ENCODE measurements at places on chromosomes 1 and 21.

DNA sequence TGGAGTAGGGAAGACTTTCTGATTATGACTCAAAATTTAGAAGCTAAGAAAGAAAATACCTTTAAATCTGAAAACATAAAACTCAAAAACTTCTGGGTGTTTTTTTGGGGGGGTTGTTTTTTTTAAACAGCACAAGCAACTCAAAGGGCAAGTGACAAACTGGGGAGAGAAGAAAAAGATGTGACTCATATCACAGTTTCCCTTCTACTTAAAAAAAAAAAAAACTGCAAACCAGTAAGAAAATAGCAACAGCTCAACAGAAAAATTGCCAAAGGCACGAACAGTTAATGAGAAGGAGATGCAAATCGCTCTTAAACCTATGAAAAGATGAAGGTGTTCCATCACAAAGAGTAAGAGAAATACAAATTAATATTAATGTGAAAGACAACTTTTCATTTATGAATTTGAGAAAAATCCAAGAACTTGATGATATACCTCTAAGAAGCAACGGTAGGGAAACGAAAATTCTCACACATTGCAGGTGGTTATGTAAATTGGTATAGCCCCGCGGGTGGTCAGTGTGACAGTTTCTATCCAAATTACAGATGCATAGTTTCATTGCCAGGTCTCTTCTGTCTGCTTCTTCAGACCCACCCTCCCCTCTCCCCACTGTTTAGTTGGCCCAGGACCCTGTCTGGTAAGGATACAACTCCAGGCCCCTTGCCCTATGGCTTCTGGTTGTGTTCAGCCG lies 9.0 kb downstream of the IFNAR2 start:
- no peak for DNase-seq

- DNase-seq: no peak
Measured at GRCh38 chr21:36156815-36157670, at the start of gene DOP1B. Gene DOP1B (plus strand): TSS chr21:36156824. CDS start chr21:36164734, 7,910 bp downstream.

- DNase-seq: no peak
Measured at GRCh38 chr1:57400048-57400447, 23.8 kb downstream of the DAB1 start.

DNA sequence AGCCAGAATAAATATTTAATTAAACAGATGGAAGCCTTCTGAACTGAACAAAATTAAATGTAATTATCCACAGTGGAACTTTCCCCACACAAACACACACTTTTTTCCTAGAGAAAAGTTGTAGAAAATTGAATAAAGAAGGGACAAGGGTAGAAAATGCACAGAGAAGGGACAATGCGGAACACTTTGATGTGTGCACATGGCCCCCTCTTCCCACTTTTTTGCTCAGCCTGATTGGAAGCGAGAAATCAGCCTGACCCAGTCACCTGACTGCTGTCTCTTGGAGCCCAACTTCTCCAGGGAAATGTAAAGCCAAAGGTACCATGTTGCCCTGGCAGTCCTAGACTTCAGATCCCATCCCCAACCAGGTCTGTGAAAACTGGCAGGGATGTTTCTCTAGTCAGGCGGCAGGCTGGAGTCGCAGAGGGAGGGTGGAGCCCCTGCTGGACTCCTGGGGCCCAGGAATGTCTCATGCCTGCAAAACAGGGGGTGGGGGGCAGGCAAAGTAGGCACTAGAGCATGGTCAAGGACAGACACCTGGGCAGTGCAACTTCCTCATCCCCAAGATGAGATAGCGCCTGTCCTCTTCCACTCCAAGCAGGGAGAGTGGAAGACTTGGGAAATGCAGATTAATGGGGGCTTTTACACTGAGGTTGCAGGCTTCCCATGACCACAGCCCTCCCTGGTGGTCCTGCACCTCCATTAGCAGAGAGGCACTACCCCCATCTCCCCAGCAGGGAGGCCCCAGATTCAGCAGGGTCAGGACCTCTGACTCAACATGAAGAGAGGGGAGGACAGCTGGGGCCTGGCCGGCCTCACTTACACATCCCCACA lies 2.8 kb downstream of the CERS2 start:
- DNase-seq: no peak

DNA sequence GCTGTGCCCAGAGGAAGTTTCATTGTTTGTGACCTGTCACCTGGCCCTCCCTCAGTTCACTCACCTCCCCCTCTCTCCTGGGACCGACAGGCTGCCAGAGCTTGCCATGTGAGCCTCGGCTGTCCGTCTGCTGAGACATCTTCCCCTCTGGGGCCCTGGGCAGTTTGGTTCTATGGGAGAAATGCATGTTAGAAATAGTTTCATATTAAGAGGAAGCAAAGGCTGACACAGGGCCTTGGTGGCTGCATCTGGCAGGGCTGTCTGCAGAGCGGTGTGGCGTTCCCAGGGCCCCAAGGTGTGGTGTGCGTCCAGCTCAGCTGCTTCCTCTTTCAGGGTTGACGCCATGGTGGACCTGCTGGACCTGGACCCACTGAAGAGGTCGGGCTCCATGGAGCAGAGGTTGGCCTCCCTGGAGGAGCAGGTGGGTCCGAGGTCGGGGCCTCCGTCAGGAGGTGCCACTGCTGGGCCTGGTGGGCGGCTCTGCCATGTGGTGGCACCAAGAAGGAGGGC lies 31.9 kb upstream of the LRRC3 start:
- DNase-seq: no peak

- DNase-seq: no peak
Measured at GRCh38 chr1:180909462-180909976, 3.2 kb upstream of the KIAA1614 start.

GRCh38 chr1:204589409-204590038 lies 73.3 kb downstream of the MDM4 start:
- no peak for DNase-seq

GRCh38 chr1:1631782-1632420 lies at the start of gene MMP23B:
Gene MMP23B (plus strand): TSS chr1:1632173. CDS start chr1:1632219, 46 bp downstream.
- no peak for DNase-seq

DNA sequence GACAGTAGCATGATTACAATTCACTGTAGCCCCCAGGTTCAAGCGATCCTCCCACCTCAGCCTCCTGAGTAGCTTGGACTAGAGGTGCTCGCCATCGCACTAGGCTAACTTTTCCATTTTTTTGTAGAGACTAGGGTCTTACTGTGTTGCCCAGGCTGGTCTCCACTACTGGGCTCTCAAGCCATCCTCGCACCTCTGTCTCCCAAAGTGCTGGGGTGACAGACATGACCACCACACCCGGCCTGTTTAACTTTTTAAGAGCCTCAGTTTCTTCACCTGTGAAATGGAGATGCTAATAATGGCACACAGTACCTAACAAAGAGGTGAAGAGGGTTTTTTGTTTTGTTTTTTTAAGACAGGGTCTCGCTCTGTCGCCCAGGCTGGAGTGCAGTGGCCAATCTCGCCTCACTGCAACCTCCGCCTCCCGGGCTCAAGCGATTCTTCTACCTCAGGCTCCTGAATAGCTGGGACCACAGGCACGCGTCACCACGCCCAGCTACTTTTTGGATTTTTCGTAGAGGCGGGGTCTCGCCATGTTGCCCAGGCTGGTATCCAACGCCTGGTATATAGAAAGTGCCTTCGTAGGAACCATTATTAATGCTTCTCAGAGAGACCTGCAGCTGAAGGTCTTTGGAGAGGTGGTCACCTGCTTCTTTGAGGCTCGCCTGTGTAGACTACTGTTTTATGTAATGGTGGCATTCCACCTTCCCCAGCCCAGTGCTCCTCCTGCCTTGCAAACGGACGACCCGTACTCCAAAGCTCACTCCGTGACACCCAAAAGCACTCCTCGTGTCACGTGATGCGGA lies 567 bp downstream of the PMVK start:
- no peak for DNase-seq

GRCh38 chr21:34930971-34931370 lies 118.1 kb downstream of the RUNX1 start:
- DNase-seq: peak; percentile 89

GRCh38 chr21:44337449-44337848 lies 1.7 kb downstream of the CFAP410 start:
- DNase-seq: no peak

DNA sequence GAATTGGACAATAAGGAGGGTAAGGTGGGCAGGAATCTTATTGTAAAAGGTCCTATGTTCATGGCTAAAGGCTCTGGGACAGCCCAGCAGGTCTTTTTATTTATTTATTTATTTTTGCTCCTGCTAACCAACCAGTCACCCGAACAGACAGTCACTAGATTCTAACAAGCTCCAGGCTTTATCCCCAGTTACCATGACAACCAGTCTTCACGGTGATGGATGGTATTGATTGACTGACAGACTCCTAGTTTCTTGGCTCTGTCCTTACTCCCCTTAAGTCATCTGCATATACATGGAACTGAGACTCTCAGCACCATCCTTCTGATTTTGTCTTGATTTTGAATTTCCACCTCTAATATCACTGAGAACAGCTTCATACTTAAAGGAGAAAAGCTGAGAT lies 44.3 kb downstream of the C8A start:
- no peak for DNase-seq

DNA sequence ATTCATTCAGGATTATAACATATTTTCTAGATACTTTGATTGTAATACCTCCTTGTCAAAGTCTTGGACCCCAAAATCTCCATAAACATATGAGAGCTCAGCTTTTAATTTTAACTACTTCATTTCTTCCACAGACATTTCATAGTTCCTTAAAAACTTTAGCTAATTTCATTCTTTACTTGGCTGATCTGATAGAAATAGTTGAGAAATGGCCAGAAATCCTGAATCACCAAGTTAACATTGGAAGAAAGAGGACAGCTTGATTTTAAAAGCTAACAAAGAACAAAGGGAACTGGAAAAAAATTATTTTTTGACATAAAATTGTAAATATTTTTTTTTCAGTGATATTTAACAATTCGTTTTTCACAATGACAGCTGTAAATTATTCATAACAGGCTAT lies 216.5 kb downstream of the NTNG1 start:
- DNase-seq: no peak

DNA sequence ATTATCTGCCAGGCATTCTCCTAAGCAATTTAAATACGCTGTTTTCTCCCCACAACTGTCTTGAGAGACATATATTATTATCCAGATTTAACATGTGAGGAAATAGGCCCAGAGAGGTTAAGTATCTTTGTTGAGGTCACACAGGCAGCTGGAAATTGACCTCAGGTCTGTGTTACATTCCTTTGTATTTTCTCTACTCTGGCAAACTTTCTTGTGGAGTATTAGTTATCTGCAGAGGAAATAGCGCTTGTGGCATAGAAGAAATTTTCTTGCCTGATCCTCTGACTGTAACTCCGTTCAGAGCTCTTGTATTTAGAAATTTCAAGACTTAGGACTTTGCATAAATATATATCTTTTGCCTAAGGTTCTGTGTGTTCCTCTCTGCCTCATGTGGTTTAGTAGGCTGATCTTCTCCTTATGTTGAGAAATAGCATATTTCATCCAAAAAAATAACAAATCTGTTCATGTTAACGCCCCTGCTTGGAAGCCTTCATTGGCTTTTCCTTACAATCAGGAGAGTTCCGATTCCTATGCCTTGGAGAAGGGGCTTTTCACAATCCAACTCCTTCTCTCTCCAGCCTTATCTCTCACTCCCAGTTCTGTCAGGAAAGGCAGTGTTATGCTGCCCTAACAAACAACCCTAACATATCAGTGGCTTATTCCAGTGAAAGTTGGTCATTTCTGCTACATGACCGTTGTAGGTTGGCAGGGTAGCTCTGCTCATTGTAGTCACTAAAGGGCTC lies 2.5 kb upstream of the JUN start:
- DNase-seq: peak; percentile 81

DNA sequence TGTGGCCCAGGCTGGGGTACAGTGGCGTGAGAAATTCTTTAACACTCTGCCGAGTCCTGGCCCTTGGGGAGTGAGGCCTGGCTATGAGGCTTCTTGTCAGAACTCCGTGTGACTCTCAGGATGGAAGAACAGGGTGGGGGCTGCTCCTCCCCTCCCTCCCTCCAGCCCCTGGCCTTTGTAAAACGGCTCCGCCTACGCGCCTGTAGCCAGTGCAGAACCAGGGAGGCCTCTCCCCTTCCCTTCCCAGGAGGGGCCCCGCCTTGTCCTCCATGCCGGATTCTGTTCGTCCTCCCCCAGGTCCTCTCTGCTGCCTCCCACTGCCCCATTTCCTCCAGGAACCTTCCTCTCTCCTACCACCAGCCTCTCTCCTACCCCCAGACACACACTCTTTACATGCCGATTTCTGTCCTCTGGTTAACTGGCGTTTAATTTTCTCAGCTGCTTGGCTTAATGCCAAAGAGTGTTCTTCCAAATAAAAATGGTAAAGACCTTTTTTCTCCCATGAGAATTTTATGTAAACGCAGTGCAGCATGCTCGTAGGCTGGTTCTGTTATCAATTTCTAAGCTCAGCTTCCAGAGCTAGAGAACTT lies 21.0 kb downstream of the PDE9A start:
- DNase-seq: peak; percentile 15

GRCh38 chr1:219806020-219806419 lies 122.3 kb downstream of the SLC30A10 start:
- no peak for DNase-seq

- no peak for DNase-seq
Measured at GRCh38 chr1:10848109-10848684, 51.8 kb upstream of the CASZ1 start.

DNA sequence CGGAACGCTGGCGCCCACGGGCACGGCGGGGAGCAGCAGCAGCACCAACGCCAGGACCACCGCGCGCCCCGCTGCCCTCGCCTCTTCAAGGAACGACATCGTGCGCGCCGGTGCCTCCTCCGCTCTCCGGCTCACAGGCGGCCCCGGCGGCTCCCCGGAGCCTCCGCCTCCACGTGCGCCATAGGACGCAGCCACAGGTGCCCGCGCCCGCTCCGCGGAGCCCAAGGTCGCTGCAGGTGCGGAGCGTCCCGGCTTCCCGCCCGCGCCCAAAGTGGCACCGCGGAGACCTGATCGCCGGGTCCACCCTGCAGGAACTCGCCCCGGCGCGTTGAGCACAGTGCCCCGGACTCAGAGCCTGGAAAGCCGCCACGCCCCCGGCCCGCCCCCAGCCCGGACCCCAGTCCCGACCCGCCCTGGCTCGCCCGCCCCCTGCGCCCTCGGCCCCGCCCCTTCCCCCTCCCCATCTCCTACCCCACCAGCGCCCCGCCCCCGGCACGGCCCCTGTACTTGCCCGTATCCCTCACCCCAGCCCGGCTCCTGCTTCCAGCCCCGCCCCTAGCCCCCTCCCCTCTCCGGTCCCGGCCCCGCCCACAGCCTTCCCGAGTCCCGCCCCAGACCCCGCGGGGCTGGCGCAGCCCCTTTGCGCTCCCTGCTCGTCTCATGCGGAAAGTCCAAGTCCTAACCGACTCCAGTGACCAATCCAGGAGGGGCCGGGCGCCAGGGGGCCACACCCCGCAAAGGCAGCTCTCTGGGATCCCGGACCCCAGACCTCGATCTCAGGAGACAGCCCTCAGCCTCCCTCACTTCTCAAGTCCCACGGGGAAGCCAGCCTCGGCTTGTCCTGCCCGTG lies at the start of gene MEGF6:
MEGF6 (minus strand) TSS at position 339 of the 850 bp plus-strand sequence; CDS start at position 99, 240 bp downstream.
- no peak for DNase-seq

DNA sequence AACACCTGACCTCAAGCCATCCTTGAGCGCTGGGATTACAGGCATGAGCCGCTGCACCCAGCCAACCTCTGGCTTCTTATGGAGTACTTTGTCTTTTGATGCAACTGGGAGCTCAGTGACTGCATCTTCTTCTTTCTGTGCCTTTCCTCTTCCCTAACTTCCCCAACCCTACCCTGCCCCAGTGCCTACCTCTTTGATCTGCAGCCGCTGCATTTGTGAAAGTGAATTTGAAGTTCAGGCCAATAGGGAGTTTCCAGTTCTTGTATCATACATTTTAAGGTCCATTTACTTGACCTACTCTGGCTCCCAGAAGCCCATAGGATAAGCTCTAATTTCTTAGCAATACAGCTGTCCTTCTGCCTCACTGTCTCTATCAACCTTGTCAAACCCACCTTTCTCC lies 52.2 kb downstream of the KCNC4 start:
- no peak for DNase-seq

- peak; percentile 22 for DNase-seq
Measured at GRCh38 chr21:29829564-29830275, 110.1 kb downstream of the GRIK1 start.

All from cardiac fibroblast (primary cell).